ENCODE measurements at places on chromosomes 1 and 21.

DNA sequence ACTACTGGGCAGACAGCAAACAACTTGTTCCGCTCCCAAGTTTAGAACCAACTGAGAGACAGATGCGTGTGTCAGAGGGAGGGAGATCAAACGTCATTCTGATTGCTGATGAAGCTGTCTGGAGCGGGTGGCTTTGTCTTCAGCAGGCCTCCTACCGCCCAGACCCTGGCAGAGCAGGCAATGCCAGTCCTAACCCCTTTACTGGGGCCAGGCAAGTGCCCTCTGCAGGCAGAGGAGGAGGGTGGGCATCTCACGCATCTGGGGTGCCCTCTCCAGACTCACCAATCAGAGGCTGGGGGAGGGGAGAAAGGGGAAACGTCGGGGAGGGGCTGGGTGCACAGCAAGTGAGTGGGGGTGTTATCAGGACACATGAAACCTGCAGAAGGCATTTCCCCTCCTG, 126.6 kb downstream of the ACTL8 start:
- no peak for DNase-seq

- DNase-seq = no peak
Measured at GRCh38 chr1:74584185-74584584, 71.8 kb upstream of the LRRC53 start.

- DNase-seq = no peak
Measured at GRCh38 chr1:235351898-235352297, 15.3 kb upstream of the TBCE start.

GRCh38 chr1:193438771-193439170, 252.4 kb upstream of the B3GALT2 start:
- DNase-seq = no peak

GRCh38 chr21:38330666-38331065, 73.9 kb downstream of the KCNJ15 start:
- DNase-seq = no peak

GRCh38 chr21:46351476-46352163, 27.7 kb downstream of the PCNT start:
- no peak for DNase-seq

All from stimulated activated CD8-positive, alpha-beta memory T cell treated with anti-CD3 and anti-CD28 coated beads, Interleukin-2, amount 100 ng/mL, for 1 hour (primary cell).